ENCODE measurements at places on chromosomes 6 and 20. TPM values are rescaled to one million over a fixed set of nuclear protein-coding genes. Genes with fewer than 3 reads are reported as not detected.
A peak's percentile ranks its signal among the peaks of the same experiment; 100 is the strongest.

Gene HLA-F
- 2.8 TPM for total RNA-seq

Gene NHLRC1
- 0.40 TPM for total RNA-seq

Gene ADGRB3
- total RNA-seq = 4.7 TPM

Gene PDE10A
- total RNA-seq = 6.9 TPM

Gene PTCRA
- total RNA-seq = not detected

DNA sequence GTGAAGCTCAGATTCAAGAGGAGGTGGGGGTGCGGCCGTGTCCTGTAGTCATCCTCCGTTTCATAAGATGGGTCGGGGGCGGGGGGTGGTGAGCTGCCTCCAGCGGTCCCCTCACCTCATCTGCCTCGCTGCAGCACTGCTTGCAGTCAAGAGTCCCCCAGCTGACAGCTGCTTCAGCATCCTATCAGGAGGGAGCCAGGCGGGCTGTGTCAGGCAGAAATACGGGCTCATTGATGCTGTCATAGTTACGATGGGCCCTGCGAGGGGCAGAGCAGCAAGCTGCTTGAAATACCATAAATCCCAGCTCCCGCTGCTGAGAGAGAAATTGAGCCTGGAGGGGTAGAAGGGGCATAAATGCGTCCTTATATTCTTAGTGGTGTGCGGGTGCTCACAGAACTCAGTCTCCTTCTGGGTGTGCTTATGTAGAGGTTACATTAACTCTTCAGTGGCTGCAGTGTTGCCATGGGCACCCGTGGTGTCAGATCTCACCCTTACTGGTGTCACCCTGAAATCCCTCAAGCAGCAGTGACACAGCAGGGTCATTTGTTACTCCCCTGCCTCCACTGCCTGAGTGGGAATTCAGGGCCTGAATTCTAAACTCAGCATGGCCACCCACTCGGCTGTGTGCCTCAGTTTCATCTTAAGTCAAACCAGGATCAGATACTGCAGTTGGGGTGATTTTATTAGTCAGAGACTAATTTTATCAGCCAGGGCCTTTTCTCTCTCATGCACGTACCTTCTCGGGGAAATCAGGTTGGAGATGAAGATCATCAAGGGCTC, 21.8 kb downstream of the CCDC167 start:
- no peak for DNase-seq

GRCh38 chr20:9141070-9141469, 72.2 kb downstream of the PLCB4 start:
- no peak for DNase-seq

- no peak for DNase-seq
Observed at GRCh38 chr20:11445161-11445560, 472.5 kb upstream of the BTBD3 start.

DNA sequence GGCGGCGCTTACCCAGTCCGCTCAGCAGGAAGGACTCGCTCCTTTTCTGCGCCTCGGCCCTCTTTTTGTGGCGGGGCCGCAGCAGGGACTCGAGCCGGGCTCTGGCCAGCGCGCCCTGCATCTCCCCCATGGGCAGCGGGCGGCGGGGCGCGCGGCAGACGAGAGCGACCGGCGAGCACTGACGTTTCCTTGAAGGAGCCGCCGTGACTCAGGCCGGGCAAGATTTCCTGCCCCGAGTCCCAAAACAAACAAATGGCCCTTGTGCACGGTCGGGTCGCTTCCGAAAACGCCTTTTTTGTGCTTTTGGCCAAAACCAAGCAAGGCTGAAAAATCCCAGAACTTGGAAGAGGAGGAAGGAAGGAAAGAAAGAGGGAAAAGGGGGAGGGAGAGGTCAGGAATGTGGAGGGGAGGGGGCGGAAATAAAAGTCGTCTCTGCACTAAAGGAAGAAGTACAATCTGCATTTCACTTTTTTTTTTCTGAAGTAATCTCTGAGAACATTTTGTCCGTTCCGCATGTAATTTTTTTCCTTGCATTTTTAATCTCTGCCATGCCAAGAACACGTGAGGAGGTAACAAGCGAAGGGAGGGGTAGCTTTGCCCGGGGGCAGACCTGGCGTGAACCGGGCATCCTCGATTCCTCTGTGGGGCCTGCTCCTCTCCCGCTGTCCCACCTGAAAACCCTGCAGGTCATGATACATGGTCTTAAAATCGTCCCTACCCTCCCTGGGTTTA, 123.3 kb upstream of the SLC2A12 start:
- DNase-seq = no peak

DNA sequence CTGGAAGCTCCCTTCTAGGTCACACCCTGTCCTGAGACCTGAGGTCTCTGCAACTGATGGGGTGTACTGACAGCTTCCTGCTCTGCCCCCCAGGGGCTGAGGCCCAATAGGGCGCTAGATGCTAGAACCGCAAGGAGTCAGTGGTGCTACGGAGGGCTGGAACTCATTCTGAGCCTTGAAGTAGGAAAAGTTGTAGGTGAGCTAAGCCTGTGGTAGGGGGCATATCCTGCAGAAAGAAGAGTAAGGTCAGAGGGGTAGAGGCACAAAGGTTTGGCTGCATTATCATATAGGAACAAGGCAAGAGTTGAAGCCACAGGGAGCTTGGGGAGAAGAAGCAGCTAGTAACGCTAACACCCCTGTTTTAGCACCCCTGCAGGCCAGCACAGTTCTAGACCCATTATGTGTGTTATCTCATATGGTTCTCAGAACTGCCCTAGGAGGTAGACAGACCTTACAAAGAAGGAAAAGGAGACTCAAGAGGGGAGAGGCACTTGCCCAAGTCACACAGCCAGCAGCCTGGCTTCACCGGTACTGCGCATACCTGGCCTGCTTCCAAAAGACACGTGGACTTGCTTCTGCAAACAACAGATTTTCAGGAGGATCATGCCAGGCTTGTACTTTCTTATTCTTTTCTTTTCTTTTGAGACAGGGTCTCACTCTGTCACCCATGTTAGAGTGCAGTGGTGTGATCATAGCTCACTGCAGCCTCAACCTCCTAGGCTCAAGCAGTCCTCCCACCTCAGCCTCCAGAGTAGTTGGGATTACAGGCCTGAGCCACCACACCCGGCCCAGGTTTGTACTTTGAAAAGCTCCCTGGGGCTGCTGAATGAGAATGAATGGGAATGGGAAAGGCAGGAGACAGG, 156.1 kb downstream of the MRPL14 start:
- no peak for DNase-seq

DNA sequence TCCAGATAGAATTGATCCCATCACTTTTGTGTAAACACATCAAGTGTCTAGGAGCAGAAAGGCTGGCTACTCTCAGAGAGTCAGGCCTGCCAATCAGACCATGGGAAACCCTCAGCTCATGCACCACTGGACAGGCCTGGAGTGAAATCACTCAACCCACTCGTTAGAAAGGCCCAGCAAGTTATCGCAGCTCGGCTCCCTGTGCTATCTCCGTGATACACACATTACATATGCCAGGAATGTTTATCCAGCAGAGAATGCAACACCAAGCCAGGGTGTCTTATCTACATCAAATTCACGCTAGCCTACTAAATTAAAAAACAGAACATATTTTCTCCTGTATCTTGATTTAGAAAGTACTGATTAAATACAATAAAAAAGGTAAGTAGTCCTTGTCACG, 232.4 kb upstream of the FOXQ1 start:
- peak; percentile 32 for DNase-seq

DNA sequence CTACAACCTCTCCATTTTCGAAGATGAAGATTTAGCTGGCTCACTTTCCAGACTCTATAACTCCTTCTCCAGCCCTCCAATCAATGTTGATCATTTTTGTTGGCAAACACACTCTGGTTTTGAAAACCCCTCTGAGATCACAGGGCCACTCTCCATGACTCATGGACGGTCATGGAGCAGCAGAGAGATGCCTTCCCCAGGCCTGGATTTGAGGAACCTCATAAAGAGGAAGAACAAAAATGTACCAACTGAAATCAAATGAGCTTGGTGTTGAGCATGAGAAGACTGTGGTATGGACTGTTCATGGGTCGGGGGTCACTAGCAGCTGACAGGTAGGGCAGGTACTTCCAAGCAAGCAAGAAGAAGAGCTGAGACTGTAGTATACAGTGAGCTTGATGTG, 112.8 kb upstream of the INSM1 start:
- DNase-seq = no peak

- no peak for DNase-seq
Observed at GRCh38 chr6:41780551-41781365, at the start of gene PRICKLE4. Gene PRICKLE4 (plus strand): TSS chr6:41780782. CDS start chr6:41783474, 2,692 bp downstream.

- no peak for DNase-seq
Observed at GRCh38 chr6:43016176-43016942, 2.3 kb downstream of the KLHDC3 start.

DNA sequence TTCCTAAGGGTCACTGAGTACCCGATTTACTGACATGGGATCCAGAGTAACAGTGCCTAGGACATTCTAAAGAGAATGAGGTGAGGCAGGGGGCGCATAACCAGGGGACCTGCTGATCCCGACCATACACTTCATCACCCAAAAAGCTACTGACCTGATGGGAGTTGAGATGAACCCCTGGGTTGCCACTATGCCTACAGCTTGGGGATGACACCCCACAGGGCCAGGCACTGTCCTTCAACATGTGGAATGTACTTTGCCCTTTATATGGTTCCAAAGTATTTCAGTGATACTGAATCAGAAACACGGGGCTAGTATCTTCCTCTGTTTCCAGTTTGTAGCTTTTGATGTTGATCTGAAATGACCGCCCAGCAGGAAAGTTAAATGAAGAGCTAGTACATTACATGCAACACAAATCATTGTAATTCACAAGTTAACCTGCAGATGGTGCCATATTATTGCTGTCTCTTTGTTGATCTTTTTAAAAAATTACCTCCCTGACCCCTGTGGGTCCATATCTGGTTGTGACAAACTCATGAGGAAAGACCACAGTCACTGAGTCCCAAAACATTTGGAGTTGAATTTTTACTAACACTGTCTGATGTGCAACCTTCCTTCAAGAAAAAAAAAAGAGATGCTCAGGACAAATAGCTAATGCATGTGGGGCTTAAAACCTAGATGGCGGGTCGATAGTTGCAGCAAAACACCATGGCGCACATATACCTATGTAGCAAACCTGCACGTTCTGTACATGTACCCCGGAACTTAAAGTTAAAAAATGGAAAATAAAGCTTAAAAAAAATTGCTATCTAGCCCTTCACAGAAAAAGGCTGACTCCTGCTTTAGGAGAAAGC, 42.7 kb upstream of the GCNT2 start:
- DNase-seq = no peak

- DNase-seq = peak; percentile 15
Observed at GRCh38 chr6:63307581-63308246, 12.1 kb downstream of the LGSN start.

DNA sequence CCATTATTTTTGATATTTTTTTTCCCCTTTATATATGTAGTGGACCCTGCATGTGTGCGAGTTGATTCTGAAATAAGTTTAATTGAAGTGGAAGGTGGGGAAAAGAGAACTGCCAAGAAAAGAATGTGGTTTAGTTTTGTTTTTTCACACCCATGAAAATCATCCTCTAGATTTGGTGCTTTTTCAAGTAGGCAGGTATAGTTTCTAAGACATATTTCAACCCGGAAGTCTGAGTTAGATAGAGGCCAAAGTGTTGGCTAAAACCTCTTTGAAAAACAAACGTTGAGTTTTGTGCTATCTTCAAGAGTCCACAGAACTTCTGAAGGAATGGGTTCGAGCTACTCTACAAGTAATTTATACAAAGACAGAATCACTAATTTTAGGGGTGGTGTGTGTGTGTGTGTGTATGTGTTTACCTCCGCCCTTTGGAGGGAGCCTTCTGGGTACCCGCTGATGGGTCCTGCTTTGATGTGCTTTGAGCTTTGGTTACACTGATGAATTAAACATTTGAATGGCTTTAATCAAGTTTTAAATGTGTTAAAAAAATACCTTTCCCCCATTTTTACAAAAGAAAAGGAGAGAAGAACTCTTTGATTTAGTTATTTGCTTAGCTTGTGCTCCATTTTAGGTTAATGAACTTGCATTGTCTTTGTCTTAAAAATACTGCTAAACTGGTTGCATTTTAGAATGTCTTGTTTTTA, 2.5 kb downstream of the RREB1 start:
- DNase-seq = no peak

DNA sequence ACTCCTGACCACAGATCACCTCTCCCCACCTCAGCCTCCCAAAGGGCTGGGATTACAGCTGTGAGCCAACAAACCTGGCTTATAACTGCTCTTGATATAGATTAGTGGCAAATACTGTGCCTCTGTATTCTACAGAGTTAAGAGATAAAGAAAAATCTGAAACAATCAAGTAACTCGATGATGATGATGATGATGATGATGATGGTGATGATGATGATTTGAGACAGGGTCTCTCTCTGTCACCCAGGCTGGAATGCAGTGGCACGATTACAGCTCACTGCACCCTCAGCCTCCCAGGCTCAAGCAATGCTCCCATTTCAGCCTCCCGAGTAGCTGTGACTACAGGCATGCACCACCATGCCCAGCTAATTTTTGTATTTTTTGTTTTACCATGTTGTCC, 66.3 kb upstream of the MAP7 start:
- no peak for DNase-seq

DNA sequence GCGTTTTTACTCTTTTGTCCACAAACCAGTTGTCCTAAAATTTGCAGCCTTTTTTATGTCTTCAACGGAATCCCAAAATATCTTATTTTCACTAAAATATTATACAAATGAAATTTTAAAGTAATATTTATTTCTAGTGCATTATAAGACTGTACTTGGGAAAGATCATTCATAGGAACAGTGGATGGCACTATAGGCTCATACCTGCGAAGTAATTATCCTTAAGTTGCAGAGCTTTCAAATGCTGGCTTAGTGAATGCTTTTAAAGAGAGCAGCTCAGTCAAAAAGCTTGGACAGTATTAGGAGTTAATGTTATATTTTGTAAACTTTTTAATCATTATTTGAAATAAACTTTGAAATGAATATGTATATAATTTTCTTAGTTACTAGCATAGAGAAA, 254.9 kb downstream of the CDKAL1 start:
- DNase-seq = no peak

DNA sequence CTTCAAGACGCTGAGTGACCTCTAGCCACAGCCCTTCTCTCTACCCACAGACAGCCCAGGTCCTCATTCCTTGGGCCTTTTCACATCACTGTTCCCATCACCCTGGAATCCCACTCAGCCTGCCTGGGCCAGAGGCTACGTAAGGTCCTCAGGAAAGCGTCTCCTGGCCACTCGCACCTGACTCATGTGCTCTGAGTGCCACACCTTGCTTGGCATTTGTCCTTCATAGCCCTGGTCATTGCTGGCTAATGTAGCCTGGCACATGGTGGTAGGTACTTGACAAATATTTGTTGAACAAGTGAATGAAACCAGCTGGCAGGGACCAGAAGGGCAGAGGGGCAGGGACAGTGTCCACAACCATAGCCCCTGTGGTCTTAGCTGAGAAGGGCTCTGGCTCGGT, 50.6 kb upstream of the FANCE start:
- no peak for DNase-seq

GRCh38 chr20:64055893-64056638, 6.6 kb upstream of the SOX18 start:
- no peak for DNase-seq

All from epithelial cell of proximal tubule (primary cell).